Renal cortex interstitium (tissue), 15 donors: ENCODE measurements at places on chromosomes 12 and 14.

DNA sequence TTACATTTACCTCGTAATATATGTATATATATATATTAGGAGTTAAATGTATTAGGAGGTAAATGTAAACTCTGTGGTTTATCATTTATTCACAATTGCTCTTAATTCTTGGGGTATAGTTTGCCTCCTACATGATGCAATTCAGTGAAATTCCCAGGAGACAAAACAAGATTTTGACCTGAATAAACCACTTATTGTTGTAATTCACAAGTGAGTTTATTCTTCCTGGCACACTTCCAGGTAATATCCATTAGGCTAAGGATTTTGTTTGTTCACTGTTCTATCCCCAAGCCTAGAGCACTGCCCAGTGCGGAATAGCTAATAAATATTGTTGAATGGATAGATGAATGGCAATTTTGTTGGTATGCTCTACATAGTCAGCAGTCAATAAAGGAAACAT is 3.0 kb downstream of the SMIM10L1 start:
- DNase-seq: no peak

DNA sequence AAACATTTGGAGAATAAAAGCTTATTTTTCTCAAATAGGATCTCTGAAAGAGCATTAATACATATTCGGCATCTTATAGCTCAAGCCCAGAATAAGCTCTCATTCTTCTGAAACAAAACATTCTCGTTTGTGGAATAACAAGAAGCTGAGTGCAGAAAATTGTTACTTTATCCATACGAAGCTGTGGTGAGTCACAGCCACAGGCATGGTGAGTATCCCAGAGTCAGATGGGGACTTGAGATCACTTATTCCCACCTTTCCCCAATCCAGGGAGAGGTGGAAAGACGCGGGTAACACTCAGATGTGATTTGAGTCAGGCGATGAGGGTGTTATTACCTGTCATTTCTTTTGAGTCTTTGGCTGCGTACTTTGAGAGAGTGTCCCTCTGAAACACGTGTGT is 214.6 kb upstream of the TMEM132C start:
- DNase-seq: no peak

- DNase-seq: no peak
These were observed 12.1 kb downstream of the ADCK1 start for GRCh38 chr14:77812028-77812427.

- DNase-seq: no peak
These were observed 34.3 kb downstream of the SERPINA3 start for GRCh38 chr14:94646481-94646880.

- peak; percentile 30 for DNase-seq
These were observed 89.1 kb upstream of the STAC3 start for GRCh38 chr12:57340104-57340503.

DNA sequence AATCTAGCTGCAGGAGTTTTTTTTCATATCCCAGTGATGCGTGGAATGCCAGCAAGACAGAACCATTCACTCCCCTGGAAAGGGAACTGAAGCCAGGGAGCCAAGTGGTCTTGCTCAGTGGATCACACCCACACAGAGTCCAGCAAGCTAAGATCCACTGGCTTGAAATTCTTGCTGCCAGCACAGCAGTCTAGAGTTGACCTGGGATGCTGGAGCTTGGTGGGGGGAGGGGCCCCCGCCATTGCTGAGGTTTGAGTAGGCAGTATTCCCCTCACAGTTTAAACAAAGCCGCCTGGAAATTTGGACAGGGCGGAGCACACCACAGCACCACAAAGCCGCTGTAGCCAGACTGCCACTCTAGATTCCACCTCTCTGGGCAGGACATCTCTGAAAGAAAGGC is 86.9 kb upstream of the STXBP6 start:
- no peak for DNase-seq

DNA sequence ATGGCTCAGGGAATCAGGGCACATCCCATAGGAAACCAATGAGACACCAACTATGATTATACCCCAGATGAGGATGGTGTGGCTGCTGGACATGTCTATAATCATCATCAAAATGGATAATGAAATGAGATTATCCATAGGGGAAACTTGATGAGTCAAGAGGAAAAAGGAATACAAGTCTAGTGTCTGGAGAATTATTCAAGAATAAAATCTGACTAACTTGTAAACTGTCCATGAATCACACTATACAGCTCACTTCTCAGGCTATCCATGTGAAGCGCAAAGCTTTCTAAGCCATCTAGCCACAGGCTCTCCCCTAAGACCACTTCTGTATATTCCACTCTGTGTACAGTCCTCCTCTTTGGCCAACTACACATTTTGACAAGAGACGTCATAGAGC is 52.5 kb downstream of the DUSP16 start:
- no peak for DNase-seq

DNA sequence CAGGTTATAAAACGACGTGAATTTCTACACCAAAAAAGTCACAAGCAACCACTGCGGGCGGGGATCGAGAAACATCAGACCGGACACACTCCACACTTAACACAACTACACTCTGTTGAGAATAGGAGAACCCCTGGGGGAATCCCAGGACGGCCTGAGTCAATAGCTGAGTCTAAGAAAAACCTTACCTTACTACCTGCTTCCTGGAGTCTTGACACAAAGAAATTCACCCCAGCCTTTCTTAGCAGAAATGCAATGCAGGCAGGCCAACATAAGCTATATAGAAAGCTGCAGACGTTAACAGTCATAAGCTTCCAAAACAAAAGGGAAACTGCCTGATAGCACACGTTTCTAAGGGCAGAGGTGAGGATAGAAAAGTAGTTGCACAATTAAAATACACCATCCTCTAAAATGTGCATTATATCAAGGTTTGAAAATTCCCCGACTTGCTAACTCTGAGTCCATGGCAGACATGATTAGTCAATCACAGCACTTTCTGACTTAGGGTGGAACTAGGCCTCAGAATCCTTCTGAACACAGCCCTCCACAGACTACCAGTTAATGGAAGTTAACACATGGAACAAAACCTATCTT is 68.0 kb downstream of the CCDC88C start:
- no peak for DNase-seq

DNA sequence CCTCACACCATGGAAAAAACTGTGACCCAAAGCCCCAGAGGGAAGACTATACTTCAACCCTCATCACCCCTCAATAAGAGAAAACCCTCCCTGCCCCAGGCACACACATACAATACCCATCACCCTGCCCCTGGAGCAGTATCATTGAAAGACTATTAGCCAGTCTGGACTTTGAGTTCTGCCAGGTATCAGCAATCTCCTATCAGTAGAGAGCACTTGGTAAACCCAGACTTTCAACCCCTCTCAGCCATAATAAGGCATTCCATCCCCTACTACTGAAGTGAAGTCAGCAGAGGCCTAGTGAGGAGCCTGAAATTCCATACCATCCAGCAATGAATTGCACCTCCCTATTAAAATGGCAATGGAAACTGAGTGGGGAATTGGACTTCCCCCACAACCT is 16.4 kb upstream of the PRKD1 start:
- DNase-seq: no peak

DNA sequence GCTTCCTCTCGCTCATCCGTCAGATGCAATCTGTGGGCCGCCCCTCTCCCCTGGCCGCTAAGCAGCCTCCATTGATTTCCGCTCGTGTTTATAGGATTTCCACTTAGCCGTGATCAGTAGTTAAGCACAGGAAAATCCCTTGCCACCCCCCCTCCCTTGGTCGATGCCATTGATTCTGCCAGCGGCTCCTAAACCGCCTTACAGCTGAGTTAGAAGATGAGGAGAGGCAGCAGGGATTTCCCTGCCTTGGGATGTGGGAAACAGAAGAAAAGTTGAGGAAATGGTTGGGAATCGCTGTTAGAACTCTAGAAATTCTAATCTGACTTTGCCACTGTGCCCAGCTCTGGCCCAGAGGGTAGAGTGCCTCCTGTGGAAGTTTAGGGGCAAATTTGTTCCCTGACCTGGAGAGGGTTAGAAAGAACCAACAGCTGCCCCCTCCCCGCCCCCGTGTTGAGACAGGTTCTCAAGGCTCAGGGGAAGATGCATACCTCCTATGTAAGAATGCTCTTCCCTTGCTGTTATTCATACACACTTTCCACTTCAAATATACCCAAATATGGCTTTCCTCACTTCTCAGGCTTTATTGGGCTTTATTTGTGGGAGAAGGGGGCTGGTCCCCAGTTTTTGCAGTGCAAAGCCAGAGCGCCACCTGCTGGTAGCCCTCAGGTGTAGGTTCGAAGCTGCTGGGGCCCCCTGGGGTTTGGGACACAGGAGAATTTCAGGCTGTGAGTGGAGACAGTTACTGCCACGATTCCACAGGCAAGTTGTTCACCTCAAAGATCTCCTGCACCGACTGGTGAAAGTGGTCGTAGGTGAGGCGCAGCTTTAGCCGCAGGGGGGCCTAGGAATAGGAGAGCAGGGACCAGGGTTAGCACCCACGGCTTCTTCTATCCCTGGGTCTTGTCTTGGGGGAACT is 3.2 kb downstream of the THTPA start:
- DNase-seq: no peak

- DNase-seq: peak; percentile 62
These were observed 172.8 kb upstream of the DCN start for GRCh38 chr12:91355150-91356006.

GRCh38 chr12:105301696-105302095 is 28.8 kb upstream of the C12orf75 start:
- no peak for DNase-seq

GRCh38 chr14:70731447-70732239 is 77.7 kb downstream of the MAP3K9 start:
- no peak for DNase-seq

DNA sequence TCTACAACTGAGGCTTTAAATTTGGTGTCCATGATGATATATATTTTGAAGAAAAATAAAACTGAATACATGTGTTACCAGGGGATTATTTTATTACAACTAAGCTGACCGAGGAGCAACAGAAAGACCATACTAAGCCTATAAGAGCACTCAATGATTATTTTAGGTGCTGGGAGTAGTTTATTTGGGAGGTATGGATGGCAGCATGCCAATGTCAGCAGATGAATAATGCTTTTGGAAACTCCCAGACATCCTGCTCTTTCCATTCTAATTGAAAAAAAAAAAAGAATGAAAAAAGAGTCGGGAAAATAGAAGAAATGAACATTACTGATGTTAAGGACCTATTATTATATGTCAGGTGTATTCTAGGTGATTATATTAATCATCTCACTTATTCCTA is 441.2 kb downstream of the BTG1 start:
- DNase-seq: no peak

- no peak for DNase-seq
These were observed 7.2 kb upstream of the PLXNC1 start for GRCh38 chr12:94141004-94141764.

DNA sequence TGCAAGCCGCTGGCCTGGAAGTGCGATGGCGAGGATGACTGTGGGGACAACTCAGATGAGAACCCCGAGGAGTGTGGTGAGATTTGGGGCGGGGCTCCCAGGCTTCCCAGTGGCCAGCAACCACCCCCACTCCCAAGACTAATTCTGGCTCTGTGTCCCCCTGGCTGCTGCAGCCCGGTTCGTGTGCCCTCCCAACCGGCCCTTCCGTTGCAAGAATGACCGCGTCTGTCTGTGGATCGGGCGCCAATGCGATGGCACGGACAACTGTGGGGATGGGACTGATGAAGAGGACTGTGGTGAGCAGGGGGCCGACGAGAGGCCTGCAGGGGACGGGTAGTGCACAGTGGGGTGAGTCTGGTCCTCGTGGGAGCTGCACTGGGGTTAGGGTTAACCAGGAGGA is 12.1 kb upstream of the NXPH4 start:
- no peak for DNase-seq

- DNase-seq: no peak
These were observed 34.8 kb downstream of the BRAP start for GRCh38 chr12:111650912-111651311.

GRCh38 chr12:56457817-56458216 is 3.4 kb upstream of the MIP start:
- DNase-seq: no peak

DNA sequence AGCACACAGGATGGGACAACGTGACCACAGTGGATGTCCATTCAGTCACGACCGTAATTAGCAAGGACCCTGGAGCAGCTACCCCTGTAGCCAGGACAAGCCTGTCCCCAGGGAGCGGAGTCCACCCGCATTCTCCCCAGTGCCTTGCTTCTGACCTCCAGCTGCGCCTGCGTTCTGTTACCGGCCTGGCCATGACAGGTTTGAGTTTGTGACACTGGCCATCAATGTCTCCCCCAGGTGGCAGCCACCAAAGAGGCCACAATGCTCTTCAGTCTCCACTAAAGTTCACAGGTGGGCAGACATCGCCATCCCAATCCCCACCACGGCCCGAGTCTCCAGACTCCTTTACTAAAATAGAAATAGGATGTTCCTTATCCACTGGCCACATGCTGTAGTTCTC is 96.7 kb downstream of the TMEM132D start:
- DNase-seq: no peak

DNA sequence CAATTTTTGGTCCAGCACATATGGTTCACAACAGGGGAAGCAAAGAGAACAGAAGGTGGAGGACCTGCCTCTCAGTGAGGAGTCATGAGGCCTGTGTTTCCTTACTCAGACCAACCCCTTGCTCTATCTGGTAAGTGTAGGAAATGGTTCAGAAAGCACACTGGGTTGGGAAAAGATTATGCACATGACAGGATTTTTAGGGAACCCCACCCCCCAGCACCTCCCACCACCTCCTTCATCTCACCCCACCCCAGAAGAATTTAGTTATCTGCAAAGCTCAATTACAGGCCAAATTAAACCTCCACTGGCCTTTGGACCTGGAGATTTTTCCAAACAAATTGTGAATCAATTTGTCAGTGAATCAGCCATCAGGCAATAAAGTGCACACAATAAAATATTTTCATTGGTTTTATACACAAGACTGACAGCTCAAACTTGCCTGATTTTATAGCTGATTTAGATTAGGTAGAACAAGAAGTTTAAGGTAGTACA is 132.8 kb downstream of the DACT1 start:
- DNase-seq: no peak

DNA sequence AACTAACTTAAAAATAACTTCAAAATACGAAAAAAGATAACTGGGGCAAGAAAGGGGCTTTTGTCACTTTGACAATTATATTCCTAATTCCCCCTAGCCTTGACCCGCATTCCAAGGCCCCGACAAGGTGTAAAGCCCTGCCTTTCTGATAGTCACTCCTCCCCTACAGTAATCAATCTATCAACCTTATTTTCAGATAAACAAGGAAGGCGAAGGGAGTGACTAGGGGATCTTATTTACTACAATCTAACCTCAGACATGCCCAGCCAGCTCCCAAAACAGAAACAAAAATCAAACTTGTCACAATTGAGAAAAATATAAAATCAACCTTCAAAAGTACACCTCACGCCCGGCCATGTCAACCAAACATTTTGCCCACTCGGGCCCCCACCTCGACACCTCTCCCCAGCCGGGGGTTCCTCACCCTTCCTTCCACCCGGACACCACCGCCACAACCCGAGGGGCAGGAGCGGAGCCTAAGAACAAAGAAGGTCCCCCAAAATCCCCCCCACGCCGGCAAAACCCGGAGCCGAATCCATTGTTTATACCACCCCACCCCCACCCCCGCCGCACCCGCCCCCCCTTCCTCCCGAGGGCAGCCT is 562 bp downstream of the ZFYVE1 start:
- DNase-seq: no peak
